Heart right ventricle (tissue), 16 donors: ENCODE measurements at places on chromosomes 6 and 20. TPM values are rescaled to one million over a fixed set of nuclear protein-coding genes. Genes with fewer than 3 reads are reported as not detected.

SAYSD1 gene
- 6.8 TPM for total RNA-seq

DNA sequence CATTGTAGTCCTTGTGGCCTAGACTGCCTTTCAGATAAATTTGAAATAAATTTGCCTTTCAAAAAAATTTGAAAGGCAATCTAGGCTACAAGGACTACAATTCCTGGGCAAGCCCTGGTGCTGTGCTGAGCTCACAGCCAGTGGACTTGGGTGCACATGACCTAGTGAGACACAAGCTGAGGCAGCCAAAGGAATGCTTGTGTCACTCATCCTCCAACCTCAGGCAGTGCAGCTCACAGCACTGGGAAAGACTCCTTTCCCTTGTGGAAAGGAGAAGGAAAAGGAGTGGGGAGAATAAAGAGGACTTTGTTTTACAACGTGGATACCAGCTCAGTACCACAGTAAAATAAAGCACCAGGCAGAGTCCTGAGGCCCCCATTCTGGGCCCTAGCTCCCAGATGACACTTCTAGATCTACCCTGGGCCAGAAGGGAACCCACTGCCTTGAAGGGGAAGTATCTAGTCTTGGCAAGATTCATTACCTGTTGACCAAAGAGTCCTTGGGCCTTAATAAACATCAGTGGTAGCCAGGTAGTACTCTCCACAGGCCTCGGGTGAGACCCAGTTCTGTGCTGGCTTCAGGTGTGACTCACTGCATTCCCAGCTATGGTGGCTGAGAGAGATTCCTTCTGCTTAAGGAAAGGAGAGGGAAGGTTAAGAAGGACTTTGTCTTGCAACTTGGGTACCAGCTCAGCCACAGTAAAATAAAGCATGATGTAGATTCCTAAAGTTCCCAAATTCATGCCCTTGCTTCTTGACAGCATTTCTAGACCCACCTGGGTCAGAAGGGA, 659.7 kb upstream of the FLRT3 start:
- no peak for DNase-seq
- no peak overlapping the region for H3K27ac ChIP-seq
- no peak overlapping the region for H3K4me3 ChIP-seq
- no peaks in the 10 kb centered on the region for H3K4me1 ChIP-seq
- H3K27me3 ChIP-seq = no peaks in the 10 kb centered on the region
- no peaks in the 10 kb centered on the region for H3K36me3 ChIP-seq

DNA sequence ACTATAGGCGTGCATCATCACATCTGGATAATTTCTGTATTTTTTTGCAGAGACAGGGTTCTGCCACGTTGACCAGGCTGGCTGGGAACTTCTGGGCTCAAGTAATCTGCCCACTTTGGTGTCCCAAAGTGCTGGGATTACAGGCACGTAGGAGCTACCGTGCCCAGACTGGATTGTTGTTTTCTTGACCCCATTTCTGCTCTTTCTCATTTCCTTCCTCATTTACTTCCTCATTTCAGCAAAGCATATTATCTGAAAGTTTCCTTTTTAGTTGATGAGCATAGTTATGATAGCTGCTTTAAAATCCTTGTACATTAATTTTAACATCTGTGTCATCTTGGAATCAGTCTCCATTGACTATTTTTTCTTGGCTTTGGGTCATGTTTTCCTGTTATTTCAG, 301.0 kb upstream of the RUNX2 start:
- H3K36me3 ChIP-seq = no peaks in the 10 kb centered on the region
- DNase-seq = no peak

FAM120B gene
- 20.4 TPM for total RNA-seq

ZNF165 gene
- total RNA-seq = 0.67 TPM

KIAA1755 gene
- 4.2 TPM for total RNA-seq

- no peak for DNase-seq
- no peaks in the 10 kb centered on the region for H3K4me1 ChIP-seq
- H3K27ac ChIP-seq = no peak overlapping the region
- H3K27me3 ChIP-seq = no peaks in the 10 kb centered on the region
These were observed 248.2 kb upstream of the POU3F2 start for GRCh38 chr6:98586163-98586562.

MATN4 gene
- not detected for total RNA-seq
